Activated T-helper 1 cell treated with anti-CD3 and anti-CD28 coated beads, Interleukin-2, amount 50 U/mL, for 16 hours (primary cell): ENCODE measurements at places on chromosomes 6 and 20.

DNA sequence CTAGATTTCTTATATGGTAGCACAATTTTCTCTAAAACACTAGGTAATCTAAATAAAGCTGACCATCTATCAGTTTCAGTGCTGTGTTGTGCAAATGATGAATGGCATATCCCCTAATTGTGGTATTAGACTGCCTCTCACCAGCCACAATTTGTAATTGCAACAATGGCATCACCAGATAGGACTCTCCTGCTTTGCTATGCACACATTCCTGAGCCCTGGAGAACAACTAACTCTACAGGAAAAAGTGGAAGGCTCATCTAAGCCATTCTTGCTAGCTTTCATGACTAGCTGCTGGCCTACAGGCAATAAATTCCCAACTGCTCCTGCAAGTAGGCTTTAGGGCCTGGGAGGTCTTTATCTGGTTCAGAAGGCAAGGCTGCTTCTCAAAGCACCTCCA, 974.1 kb downstream of the EYS start:
- DNase-seq, result no peak

GRCh38 chr6:47159763-47160162, 117.6 kb upstream of the ADGRF1 start:
- no peak for DNase-seq

DNA sequence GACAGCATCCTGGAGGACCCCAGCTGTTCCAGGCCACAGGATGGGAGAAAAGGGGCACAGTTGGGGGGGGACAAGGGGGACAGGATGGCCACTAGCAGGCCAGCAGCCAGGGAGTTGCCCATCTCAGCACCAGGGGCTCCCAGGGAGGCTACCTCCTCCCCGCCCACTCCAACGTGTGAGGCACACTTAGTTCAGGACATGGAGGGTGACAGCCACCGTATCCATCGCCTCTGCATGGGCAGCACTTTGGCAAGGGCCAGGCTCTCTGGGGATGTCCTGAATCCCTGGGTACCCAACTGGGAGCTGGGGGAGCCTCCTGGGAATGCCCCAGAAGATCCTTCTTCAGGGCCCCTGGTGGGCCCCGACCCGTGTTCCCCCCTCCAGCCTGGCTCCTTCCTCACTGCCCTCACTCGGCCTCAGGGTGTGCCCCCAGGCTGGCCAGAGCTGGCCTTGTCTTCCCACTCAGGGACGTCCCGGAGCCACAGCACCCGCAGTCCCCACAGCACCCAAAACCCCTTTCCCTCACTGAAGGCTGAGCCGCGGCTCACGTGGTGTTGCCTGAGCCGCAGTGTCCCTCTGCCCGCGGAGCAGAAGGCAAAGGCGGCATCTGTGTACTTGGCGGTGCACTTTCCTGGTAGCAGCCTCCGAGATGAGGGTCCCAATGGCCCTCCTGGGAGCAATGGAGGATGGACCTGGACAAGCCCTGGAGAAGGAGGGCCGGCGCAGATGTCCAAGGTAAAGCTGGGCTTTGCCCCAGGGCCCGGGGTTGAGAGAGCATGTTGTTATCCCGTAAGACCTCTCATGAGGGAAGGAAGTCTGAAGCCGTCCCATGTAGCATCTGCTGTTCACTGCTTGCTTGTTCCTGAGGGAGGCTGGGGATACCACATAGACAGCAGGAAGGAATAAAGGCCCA, 30.7 kb downstream of the ZNF831 start:
- DNase-seq, result no peak

GRCh38 chr20:20711413-20711812, 1.0 kb downstream of the RALGAPA2 start:
- DNase-seq, result no peak

DNA sequence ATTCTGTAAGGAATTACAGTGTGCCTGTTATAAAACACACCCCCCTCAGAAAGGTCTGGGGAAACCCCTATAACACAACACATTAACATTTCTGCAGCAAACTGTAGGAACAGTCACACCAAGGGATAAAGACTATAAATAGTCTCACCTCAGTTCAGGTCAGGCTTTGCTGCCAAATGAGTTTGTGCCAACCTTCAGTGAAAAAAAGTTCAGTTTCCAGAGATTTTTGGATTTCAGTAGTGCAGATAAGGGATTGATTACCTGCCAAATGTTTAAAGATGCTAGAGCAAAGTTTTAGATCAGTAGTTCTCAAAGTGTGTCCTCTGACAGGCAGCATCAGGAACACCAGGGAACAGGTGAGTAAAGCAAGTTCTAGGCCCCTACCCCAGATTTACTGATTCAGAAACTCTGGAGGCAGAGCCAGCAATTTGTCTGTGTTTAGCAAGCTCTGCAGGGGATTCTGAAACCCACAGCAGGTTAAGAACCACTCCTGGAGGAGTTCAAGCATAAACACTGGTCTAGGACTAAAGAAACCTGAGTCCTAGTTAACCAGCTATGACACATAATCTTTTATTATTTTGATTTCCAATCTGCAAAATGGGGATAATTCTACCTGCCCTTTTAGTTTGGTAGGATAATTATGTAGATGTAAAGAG, 111.0 kb downstream of the RCAN2 start:
- DNase-seq, result no peak

- DNase-seq, result no peak
Measured at GRCh38 chr6:47420394-47421371, 56.9 kb upstream of the CD2AP start.
